Foreskin keratinocyte (primary cell): ENCODE measurements at places on chromosomes 5 and 9.
A peak's percentile ranks its signal among the peaks of the same experiment; 100 is the strongest.

GRCh38 chr9:127803507-127804352 lies 1.0 kb downstream of the FPGS start:
- DNase-seq, result peak; percentile 80

GRCh38 chr5:18660511-18660910 lies 1026.3 kb downstream of the TAF11L14 start:
- no peak for DNase-seq

DNA sequence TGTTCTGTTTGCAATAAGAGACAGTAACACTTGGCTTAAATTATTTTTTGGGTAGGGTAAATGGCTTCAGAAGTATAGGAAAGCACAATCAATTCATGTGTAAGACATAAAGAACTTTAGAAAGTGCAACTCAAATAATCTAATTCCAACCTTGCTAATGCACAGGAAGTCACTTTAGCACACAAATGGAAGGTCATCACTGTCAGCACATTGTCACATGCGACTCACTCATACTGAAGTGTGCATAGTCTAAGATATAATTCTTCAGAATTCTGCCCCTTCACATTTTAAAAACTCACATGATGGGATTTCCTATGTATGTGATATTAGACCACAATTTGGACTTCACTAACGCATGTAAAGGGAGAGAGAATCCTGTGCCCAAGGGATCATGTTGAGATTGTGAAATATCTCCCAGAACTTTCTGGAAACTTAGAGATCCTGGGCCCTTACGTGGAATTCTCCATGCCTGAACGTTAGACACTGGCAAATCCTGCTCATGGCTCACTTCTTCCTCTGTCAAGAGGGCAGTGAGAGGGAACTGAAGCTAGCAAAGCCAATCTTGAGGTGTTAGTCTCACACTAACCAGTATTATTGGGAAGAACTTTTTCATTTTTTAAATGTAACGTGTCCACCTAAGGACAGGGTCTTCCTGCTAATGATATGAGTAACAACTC lies 403.2 kb upstream of the PTGER4 start:
- no peak for DNase-seq

- DNase-seq, result no peak
These were observed 8.8 kb downstream of the KCNV2 start for GRCh38 chr9:2725898-2726649.

GRCh38 chr5:61010467-61011454 lies 65.8 kb downstream of the NDUFAF2 start:
- no peak for DNase-seq

GRCh38 chr5:158854260-158854783 lies 245.4 kb downstream of the EBF1 start:
- no peak for DNase-seq

DNA sequence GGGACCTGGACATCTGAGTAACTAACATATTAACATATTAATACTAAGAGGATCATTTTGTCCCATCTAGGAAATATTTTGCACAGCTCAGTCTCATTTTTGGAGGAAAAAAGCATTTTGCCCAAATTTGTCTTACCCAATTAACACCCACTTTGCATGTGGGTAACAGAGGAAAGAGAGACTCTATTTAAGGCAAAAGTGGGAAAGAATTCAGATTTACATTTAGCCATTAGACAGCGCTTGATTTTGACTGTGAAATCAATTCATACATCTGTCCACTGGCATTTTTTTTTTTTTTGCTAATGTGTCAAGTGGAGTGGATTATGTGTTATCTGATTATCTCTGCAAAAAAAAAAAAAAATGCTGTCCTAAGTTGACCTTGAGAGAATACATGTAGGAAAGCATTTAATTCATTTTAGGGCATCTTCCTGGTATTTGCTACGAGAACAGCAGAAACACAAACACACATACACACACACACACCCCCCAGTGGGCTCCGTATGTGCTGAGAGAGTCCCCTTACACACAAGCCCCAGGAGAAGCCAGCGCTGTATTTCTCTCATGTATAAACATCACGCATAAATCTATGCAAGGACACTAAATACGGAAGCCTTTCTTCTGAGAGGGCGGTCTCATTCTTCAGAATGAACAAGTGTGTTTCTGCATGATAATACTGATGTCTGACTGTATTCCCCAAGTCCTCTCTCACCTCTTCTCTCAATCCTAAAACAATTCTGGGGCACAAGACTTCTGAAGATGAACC lies 202.0 kb upstream of the KLF9 start:
- DNase-seq, result no peak

- DNase-seq, result peak; percentile 86
These were observed 32.1 kb upstream of the IL6ST start for GRCh38 chr5:56026863-56027300.
